ENCODE measurements at places on chromosomes 1 and 21.

DNA sequence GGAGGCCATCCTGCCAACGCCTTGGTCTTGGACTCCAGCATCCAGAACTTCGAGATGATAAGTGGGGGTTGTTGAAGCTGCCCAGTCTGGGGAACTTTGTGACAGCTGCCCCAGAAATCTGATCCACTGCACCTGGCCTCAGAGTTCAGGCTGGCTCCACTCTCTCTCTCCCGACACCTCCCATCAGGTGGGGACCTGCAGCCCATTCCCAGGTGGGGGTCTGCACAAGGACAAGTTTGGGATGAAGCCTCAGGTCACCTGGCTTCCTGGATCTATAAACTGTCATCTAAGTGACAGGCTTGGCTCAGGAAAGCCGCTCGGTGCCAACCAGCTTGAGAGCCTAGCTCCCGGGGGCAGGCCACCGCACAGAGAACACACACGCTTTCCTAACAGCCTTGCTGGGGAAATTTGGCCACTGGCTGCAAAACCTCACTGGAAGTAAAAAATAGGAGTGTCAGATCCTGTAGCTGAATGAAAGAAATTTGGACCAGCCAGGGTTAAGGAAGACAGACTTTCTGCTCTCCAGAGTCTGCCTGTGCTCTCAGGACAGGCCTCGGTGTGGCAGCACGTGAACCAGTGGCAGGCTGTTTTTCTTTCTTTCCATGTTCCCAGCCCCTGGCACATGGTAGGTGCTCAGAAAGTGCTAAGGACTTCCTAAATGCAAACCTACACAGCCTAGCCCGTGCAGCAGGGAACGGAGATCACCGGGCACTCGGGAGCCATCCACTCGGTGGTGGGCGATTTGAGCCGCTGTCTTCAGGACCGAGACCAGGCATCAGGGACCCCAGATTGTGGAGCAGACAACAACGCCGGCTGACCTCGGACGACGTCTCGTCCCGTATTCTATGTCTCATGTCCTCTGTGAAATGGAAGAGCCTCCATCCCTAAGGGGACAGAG is 42.6 kb upstream of the LBR start:
- DNase-seq = no peak

GRCh38 chr1:154129391-154129970 is 25.4 kb downstream of the NUP210L start:
- DNase-seq = no peak

- no peak for DNase-seq
Measured at GRCh38 chr21:26351661-26352060, 181.1 kb upstream of the APP start.

DNA sequence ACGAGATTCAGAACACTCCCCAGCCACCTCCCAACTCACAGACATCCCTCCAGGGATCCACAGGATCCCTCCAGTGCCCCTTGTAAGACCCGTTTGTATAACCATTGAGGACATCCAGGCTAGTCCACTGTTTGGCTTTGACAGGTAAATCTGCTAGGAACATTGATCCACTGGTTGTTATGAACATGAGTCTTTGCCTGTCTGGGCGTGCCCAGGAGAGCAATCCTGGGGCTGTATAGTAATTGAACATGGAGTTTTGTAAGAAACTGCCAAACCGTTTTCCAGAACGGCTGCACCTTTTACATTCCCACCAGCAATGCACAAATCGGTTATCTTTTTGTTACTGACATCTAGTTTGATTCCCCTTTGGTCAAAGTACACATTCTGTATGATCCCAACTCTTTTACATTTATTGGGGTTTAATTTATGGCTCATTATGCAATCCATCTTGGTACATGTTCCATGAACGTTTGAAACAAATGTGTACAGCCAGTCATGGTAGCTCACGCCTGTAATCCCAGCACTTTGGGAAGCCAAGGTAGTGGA is 88.7 kb downstream of the WDR4 start:
- DNase-seq = no peak

GRCh38 chr1:195733826-195734225 is 874.4 kb downstream of the KCNT2 start:
- no peak for DNase-seq

- DNase-seq = no peak
Measured at GRCh38 chr1:82646336-82646735, 845.6 kb downstream of the ADGRL2 start.

DNA sequence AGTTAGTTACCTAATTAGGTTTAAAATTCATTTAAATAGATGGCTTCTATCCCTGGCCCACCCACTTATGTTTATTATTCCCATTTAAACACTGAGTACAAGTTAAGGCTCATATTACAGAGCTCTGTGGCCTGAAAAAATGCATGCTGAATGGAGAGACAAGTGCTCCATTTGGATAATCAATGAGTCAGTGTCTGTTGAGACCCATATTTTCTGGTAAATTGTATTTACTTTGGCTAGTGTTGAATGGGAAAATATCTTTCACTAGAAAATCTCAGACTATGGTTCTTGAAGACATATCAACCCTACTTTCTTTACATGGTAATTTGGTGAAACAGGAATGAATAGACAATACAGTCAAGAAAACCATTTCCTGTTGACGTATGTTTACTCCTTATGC is 356.0 kb downstream of the S1PR1 start:
- no peak for DNase-seq

GRCh38 chr1:30318864-30319718 is 404.3 kb downstream of the MATN1 start:
- DNase-seq = no peak

GRCh38 chr1:64842224-64842623 is 97.3 kb downstream of the RAVER2 start:
- DNase-seq = no peak

GRCh38 chr1:232655028-232655745 is 25.3 kb upstream of the SIPA1L2 start:
- DNase-seq = no peak

DNA sequence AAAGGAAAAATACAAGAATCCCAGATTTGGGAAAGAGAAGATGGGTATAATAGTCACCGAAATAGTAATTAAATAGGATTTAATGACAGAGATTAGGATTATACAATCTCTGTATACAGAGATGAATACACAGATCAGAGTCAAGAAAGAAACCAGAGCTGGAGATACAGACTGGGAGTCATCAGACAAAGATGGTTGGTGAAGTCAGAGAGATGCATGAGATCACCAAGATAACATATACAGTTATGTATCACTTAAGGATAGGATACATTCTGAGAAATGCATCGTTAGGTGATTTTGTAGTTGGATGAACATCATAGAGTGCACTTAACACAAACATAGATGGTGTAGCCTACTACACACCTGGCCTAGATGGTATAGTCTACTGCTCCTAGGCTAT is 49.8 kb downstream of the VCAM1 start:
- no peak for DNase-seq

- no peak for DNase-seq
Measured at GRCh38 chr1:30708361-30708728, 15.0 kb downstream of the MATN1 start.

GRCh38 chr1:44408632-44409602 is 3.9 kb downstream of the RNF220 start:
- no peak for DNase-seq

DNA sequence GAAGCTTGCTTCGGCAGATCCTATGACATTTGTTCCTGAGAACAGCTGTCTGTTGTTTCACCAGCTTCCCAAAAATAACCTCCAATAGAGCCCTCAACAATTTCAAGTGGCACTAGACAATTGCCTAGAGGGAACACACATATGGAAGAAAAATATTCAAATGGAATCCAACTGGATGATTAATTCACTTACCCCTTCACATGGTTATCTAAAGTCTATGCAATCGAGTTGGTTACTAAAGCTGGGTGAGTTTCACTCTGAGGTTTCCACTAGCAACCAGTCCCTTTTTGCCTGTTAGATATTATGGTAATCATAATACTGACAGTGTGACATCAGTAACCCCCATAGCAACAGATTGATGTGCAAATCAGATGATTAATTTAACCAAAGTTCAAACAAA is at the start of gene LEMD1:
Gene LEMD1 (minus strand): TSS at position 259 of the 400 bp plus-strand sequence. CDS start 1,520 bp downstream, outside the sequence.
- DNase-seq = no peak

GRCh38 chr1:5914676-5915365 is 77.4 kb downstream of the NPHP4 start:
- no peak for DNase-seq

GRCh38 chr21:46124083-46124925 is 26.4 kb downstream of the COL6A2 start:
- DNase-seq = no peak

DNA sequence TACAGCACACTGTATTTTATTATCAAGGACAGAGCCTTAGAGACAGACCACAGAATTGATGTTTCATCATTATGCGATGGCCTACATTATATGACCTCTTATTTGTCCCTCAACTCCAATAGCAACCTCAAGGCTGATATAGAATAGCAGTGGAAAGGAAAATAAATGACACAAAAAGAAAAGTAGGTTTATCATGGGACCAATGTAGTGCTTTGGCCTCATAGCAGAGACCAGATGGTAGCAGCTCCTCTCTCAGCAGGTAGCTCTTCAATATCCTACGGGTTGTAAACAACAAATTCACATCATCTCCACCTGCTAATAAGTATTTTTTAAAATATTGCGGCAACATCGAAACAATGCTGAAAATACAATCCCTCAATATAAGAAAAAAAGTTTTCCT is 25.2 kb downstream of the ANP32E start:
- no peak for DNase-seq

- DNase-seq = no peak
Measured at GRCh38 chr21:29135481-29135880, 5.0 kb downstream of the MAP3K7CL start.

DNA sequence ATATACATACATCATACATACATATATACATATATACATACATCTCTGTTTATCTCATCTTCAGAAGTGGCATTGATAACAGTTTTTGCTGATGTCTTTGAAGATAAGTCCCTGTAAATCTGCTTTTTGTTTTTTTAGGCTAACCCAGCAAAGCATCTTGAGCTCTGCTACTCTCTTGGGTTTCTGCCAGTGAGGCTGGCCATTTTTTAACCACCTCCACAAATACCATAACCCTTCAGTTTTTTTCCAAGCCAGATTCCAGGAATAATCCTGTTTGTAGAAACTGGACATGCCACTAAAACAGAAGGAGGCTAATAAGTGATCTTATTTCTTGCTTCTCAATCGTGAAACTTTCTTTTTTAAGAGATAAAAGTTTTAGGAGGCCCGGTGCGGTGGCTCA is 21.6 kb downstream of the SDHC start:
- no peak for DNase-seq

GRCh38 chr1:85660541-85660940 is 47.7 kb downstream of the ZNHIT6 start:
- no peak for DNase-seq

DNA sequence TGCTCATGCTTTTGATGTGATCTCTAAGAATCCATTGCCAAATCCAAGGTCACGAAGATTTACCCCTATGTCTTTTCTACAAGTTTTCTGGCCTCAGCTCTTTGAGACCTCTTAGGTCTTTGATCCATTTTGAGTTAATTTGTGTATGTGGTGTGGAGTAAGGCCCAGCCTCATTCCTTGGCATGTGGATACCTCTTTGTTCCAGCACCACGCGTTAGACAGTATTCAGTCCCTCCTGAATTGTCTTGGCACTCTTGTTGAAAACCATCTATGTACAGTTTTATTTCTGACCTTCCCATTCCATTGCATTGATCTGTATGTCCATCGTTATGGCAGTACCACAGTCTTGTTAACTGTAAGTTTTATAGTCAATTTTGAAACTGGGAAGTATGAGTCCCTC is 8.0 kb upstream of the FTCD start:
- no peak for DNase-seq

DNA sequence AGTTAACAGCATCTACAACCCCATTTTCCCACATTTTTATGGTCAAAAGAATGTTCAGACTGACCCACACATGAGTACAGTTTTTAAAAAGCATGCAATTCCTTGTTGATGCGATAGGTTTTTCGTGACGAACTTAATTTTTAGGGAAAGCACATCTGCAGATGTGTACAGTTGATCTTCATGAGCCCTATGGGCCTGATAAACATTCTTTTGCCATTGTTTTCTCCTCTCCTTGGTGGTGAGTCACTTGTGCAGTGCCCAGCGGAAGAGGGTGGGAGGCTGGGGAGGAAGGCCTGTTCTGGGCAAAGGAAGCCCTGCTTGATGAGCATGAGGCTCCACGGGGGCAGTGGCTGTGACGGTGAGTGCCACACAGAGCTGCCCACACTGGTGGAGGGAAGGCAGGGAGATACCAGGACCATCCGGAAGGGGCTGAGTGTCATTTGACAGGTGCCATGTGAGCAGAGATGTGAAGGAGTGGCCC is 5.3 kb downstream of the ARF1 start:
- DNase-seq = no peak

Data from GM18507 (cell line).